Femur (tissue), 1 donor: ENCODE measurements at places on chromosomes 11 and 22.

DNA sequence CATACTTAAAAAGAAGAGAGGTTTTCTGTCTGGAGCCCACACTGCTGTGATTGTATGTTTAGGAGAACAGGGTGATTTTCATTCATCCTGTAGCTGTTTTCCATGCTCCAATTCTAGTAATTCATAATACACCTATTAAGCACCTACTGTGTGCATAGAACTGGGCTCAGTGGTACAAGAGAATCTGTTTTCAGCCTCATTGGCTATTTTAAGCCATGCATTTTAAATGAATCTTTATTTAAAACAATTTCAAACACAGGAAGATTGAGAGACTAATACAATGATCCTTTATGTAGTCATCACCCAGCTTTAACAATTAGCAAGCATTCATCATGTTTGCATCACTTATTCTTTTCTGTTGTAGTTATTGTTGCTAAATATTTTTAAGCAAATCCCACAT, 86.2 kb downstream of the BDNF start:
- no peak for DNase-seq

- no peak for DNase-seq
Observed at GRCh38 chr11:59193587-59194130, 19.1 kb downstream of the MPEG1 start.

- no peak for DNase-seq
Observed at GRCh38 chr11:75812542-75813040, 2.4 kb upstream of the UVRAG start.

- no peak for DNase-seq
Observed at GRCh38 chr22:33034753-33035152, 23.4 kb downstream of the SYN3 start.

GRCh38 chr22:46415776-46416519, 80.4 kb downstream of the TRMU start:
- DNase-seq = peak; percentile 46

- DNase-seq = no peak
Observed at GRCh38 chr11:22786475-22786874, 43.1 kb downstream of the SVIP start.

DNA sequence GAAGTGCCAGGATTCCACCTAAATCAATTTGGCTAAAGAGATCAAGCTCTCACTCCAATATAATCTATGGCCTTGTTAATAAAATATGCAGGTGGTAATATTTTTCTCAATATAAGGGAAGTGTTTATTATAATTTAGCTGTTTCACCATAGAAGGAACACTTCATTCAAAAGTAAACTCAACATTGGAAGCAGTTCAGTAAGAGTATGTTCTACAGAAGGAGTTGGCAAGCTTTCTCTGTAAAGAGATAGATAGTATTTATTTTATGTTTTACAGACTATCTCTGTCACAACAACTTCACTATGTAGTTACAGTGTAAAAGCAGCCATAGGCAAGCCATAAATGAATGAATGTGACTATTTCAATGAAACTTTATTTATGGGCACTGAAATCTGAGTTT, 313.6 kb upstream of the ANO3 start:
- DNase-seq = no peak

- no peak for DNase-seq
Observed at GRCh38 chr11:77093987-77094840, 8.4 kb upstream of the OMP start.

- DNase-seq = peak; percentile 35
Observed at GRCh38 chr11:8354622-8355415, 91.1 kb upstream of the LMO1 start.

DNA sequence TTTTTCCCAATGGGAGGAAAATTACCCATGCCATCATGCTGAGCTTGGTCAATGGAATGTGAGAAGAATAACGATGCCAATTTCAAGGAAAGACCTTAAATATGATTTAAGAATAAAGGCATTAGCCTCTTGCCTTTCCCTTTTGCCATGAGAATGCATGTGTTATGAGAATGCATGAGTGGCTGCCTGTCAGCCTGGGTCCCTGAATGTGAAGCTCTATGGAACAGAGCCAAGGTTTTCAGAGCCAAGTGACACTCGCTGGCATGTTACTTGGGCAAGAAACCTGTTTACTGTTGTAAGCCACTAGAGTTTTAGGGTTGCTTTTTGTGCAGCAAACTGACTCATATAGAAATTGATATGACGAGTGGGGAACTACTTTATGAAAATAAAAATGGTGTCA, 75.7 kb downstream of the JRKL start:
- no peak for DNase-seq

- no peak for DNase-seq
Observed at GRCh38 chr22:20545681-20546521, 38.5 kb downstream of the MED15 start.

DNA sequence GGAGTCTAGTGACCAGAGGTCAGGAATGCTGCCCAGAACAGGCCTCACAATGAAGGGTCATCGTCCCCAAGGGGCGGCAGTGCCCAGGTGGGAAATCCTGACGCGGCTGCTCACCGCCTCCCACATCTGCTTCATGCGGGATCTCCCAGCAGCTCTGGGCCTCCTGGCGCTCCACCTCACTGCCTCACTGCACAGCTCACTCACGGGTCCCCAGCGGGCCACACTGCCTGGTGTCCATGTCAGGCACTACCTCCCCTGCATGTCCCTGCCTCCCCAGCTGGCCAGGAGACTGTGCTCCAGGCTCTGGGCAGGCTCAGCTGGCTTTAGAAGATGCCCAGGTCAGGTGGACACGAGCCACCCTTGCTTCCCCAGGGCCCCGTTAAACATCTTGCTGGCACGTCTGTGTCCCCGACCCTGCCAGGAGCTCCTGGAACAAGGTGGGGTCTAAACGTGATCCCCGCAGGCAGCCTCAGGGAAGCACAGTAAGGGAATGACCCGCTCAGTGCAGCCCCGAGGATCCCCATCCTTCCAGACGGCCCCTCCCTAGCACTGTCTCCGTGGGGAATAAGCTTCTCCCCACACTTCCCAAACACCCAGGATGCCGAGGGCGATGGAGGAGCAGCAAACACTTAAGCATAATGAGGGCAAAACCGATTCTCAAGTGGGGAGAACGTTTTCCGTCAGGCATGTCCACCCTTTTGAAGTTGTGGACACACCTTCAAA, 93.2 kb downstream of the TRMU start:
- no peak for DNase-seq

GRCh38 chr22:24147666-24148065, 33.6 kb upstream of the SUSD2 start:
- no peak for DNase-seq

DNA sequence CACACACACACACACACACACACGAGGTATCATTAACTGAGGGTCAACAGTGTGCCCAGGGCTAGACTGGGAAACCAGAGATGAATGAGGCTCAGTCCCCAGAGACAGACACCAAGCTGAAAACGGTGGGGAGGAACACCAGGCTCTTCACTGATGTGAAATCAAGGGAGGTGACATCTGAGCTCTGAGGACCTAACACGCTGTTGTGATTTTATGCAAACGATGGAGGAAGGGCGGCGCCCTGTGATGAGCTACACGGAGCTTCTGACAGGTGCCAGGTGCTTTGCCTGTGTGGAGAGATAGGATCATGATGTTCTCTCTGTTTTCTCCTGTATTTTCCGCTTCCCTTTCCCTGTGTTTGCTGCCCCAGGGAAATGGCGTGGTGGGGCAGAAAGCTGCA, 6.5 kb upstream of the CYB5R3 start:
- no peak for DNase-seq

DNA sequence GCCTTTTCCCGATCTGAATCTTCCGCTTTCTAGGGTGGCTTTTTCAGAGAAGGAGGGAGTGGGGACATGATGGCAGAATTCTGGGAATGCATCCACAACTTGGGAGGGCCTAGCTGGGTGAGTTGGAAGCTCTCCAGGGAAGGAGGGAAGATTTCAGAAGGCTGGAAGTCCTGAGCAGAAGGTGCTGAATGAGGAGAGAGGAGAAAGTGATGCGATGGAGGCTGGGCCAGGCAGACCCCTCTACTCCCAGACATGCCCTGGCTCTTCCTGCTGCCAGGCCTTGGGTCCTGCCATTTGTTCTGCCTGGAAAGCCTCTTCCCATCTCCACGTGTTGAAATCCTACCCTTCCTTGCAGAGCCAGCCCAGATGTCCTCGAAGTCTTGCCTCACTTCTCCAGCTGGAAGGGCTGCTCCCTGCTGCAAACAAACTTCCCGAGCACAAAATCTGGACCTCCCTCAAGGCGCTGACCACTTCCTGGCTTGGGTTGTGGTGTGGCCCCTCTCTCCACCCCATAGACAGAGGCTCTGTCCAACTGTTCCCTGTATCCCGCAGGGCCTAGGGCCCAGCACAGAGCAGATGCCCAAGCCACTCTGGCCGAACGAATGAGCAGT, 16.8 kb downstream of the LRRC32 start:
- peak; percentile 89 for DNase-seq

- no peak for DNase-seq
Observed at GRCh38 chr11:77055913-77056312, 10.9 kb upstream of the CAPN5 start.

- no peak for DNase-seq
Observed at GRCh38 chr11:44658506-44658850, 68.3 kb upstream of the TSPAN18 start.

DNA sequence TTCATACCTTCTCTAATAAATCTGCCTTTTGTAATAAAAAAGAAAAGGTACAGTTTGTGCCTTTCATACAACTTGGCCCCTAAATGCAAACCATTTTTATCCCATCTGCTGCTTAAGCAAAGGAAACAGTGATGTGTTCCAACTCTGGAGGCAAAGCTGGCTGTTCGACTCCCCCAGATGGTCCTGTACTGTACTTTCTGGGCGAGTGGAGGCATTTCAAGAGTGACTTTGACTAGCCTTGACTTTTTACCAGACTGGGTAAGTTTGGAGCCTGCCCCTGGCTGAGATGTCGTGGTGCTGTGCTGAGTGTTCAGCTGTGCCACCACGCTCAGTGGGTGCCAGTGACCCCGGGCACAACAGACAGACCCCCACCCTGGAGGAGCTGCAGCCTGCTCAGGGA, 10.2 kb downstream of the MICALL1 start:
- no peak for DNase-seq

DNA sequence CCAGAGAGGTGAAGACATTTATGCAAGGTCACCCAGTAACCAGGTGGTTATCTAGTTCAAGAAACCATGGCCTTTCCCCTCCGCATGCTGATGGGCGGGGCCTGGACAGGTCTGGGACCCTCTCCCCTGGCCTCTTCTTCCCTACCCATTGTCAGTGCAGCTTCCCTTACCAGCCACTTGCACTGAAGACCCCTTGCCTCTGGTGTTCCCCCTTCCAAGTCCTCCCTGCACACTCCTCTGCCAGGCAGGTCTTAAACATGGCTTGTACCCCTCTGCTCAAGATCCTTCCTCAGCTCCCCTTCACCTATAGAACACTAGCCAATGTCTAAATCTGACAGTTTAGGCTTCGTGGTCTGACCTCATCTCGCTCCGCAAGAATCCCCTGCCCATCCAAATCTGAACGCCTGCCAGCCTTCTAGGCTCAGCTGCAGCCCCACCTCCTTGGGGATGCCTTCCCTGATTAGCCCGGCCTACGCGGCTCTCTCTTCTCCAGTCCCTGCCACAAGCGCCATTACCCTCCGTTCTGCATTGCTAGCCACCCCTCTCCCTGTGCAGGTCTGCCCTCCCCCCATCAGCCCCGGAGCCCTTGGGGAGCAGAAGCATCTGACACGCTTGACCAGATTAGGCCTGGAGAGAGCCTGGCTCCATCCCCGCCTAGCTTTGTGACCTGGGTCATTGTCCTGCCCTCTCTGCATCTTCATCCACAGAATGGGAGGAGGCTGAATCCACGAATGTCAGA, 213.8 kb downstream of the DSCAML1 start:
- DNase-seq = no peak

DNA sequence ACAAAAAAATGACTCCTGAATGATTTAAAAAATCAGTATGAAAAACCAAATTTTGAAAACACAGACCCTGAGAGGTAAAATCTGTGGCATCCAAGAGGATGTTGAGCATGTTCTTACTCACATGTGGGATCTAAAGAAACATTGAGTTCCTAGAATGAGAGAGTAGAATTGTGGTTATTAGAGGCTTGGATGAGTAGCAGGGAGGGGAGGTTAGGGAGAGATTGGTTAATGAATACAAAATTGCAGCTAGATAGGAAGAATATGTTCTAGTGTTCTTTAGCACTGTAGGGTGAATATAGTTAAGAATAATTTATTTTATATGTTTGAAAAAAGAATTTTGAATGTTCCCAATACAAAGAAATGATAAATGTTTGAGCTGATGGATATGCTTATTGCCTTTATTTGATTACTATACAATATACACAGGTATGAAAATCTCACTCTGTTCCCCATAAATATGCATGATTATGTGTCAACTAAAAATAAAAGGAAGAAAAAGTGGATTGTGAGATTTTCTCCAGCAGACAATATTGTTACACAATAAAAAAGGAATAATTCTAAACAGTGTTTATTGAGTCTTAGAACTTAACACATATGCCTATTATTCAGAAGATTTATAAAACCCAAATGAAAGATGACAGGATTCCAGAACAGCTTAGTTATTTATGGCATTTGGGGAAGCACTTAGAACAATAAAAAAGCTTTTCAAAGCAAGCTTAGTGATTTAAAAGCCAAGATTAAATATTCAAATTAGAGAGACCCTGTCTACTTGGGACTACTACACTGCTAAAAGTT, 28.7 kb downstream of the MS4A2 start:
- no peak for DNase-seq

- no peak for DNase-seq
Observed at GRCh38 chr22:18055619-18056160, 22.1 kb upstream of the PEX26 start.

DNA sequence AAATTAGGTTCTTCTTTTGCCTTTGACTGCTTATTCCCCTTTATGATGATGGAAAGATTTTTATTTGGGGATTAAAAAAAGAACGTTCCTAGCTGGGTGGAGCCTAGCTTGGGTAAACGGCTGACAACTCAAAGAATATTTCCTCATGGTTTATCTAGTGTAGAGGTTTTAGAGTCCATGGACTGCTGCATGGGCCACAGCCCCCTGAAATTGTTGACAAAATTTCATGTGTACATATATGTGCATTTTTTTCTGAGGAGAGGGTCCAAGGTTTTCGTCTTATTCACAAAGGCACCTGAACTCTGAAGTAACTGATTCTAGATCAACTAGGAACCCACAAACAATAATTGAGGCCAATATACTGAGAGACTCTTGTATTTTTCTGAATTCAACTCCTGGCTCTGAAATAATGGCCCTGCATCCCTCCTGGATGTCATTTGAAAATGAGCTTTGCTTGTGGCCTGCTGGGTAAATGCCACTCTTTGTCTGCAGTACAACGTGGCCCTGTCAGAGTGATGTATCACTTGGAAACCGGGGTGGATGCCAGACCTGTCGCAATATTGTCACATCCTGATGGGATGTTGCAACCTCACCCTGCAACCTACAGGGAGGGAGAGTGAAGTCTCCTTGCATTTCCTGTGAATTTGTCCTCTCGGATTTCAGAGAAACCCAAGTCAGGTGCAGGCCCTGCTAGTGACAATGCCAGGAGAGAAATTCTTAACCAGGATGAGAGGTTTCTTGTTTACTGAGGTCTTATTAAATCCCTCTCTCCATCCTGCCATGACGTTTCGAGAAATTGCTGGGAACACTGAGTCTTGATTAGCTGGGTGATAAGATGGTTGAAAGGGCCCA, 33.8 kb downstream of the EHF start:
- no peak for DNase-seq
